H54 (cell line): ENCODE measurements at places on chromosomes 4 and X.

GRCh38 chrX:1392376-1393068, 609 bp upstream of the SLC25A6 start:
- DNase-seq = no peak

DNA sequence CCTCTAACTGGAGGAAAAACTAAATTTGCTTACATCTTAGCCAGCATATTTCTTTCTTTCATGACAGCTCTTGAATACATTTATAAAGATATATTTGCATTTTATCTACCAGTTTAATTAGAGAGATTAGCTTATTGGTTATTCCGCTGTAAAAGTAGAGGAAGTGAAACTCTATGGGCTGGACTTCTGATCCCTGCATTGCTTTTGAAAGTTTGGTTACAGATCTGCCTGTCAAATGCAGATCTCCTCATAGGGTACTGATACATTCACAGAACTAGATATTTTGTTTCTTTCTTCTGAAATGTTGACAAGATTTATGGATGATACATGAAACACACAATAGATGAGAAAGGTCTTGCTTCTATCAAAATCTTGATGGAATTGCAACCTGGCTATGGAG, 581.4 kb upstream of the AADAT start:
- no peak for DNase-seq

GRCh38 chr4:84484236-84484635, 14.9 kb downstream of the NKX6-1 start:
- no peak for DNase-seq

DNA sequence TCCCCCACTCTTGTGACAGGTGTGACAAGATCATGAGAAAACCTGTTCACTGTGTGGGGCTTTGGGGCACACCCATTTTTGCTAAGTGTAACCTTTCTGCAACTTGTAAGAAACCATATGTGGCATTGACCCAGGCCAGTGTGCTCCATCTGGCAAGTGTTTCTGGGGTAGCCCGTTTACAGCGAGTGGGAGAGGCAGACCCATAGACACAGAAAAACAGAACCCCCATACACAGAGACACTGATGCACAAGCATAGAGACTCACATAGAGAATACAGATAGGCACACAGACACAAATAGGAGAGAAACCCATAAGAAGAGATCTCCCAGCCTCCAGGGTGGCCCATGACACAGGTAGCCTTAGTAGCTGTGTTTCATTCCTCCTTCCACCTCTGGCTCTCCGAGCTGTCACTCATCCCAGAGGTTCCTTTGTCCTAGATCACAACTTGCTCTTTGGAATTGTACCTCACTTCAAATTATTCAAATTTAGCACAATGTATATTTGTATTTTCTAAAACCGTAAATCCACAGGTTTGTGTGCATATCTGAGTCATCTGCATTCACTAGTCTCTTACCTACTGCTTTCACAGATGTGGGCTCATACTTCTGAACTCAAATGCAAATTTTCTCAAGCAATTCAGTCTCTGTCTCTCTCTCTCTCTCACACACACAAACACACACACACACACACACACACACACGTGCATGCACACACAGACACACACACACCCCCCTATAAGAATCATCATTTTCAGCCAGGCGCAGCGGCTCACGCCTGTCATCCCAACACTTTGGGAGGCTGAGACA, 114.4 kb downstream of the SH3KBP1 start:
- no peak for DNase-seq

DNA sequence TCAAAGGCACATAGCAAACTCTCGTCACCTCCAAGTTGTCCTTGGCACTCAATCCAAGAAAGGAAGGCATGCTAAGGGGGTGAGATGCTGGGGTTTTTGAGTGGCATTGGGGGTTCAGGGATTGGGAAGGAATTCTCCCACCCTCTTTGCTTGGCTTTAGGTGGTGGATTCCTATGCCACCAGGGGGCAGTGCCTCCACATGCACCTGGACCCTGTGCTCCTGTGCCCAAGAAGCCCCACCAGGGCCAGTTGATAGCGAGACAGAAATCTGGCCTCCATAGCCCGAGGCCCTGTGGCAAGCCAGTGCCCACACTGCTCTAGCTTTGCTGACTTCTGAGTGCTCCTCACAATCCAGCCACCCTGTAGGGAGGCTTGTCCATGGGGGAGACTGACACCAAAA, 2.0 kb upstream of the FATE1 start:
- DNase-seq = peak; percentile 42

DNA sequence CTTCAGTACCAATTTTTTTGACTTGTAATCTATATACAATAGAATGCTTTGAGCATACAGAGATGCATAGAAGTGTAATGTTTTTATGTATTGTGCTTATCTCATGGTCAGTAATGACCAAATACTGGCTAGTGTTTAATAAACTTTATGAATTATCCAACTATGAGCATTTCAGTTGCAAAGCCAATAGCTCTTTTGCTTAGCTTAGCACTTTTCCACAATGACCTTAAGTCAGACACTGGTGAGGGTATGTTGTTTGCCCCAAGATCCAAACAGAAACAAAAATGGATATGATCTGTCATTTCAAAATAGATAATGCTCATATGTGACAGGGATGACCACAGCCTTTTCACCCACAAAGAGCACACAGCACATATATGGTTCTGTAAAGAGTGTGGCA, 393.0 kb downstream of the AFF2 start:
- DNase-seq = no peak

DNA sequence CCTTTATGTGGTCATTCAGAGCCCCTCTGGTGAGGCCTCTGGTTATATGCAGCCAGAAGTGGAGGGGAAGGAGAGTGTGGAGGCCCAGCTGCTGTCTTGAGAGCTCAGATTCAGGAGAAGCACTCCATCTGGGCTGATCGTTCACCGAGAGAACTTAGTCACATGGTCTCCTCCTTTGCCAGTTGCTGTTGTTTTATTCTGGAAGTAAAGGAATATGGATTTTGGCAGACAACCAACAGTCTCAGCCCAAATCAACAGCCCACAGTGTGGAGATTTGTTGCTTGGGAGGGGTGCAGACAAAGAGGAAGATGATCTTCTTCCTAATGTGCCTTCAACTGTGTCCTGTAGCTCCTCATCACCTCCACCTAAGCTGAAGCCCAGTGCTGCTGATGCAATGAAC, 355.4 kb downstream of the ANK2 start:
- no peak for DNase-seq

DNA sequence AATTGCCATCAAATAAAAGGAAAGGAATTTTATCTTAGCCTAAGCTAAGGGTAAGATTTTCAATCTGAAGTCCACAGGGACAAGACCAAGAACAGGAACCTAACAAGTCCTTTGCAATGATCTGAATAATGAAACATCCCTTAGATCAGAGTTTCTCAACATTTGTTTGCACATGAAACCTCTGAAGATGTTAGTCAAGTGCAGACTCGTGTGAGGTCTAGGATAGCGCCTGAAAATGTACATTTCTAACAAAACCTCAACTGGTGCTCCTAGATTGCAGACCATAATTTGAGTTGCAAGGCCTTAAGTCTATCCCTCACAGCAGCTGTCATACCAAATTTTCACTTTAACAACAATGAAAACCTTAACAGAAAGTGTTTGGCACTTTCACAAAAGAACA, 337.6 kb downstream of the DMD start:
- DNase-seq = no peak

GRCh38 chrX:106481341-106481740, 130.4 kb upstream of the RADX start:
- no peak for DNase-seq

GRCh38 chr4:104500442-104500841, 5.7 kb upstream of the CXXC4 start:
- no peak for DNase-seq

DNA sequence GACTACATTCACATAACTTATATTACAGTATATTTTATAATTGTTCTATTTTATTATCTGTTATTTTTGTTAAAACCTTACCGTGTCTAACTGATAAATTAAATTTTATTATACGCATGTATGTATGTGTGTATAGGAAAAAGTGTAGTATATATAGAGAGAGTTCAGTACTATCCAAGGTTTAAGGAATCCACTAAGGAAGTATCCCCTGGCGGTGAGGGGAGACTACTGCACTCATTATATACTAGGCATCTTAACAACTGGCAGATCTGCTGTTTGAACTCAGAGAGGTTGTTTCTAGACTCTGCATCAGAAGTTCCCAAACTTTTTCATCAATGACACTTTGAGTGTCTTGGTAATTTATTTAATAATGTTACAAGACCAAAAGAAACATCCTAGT, 70.9 kb downstream of the NDST4 start:
- no peak for DNase-seq

GRCh38 chrX:9739130-9739529, 26.5 kb downstream of the GPR143 start:
- no peak for DNase-seq

DNA sequence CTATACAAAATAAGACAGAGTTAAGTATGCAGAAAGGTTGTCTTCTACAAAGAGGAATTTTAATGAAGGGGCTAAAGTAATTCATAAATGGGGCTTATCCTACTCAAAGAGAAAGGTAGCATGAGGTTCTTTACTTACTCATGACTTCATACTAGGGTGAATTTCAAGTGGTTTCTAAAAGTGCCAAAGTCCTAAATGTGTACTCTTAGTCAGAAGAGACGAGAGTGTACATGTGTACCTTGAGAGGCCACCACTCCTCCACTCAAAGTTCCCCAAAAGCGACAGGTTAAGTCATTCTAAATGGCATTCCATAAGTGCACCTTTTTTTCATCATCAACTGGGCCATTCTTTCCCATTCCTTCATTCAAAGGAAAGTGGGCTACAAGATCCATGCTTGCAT, 21.9 kb downstream of the EDA2R start:
- no peak for DNase-seq

- no peak for DNase-seq
Observed at GRCh38 chr4:47560682-47561081, 75.6 kb downstream of the ATP10D start.

- DNase-seq = no peak
Observed at GRCh38 chr4:14117575-14118238, 490.2 kb upstream of the BOD1L1 start.

- DNase-seq = no peak
Observed at GRCh38 chr4:57083090-57083489, 27.1 kb downstream of the IGFBP7 start.

DNA sequence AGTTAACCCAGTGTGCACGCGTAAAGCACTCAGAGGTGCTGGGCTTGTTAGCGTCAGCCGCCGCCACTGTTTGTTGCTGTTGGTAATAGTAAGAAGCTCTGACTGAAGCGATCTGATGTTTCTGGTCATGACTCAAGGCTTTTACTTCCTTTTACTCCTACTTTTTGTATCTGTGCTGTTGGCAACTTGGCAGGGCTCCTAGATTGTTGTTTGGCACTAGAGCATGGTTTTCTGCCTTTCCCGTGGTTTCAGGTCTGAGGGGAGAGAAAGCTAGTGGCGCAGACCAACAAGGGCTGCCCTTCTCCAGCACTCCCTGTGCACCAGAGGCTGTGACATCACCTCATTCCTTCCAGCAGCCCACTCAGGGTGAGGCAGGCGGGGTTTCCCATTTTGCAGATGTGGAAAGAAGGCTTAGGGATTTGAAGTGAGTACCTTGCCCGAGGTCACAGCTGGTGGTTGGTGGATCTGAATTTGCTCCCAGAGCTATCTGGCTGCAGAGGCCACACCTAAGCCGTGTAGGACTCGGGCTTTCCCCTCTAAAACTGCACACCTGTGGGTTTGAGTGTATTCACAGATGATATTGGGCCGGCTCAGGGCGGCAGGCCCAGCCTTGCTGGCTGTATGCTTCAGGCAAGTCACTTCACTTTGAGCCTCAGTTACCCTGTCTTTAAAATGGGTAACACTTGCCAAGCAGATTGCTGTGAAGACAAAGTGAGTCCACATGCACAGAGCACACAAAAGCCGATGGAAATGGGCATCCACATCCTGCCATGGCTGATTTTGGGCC, 51.2 kb upstream of the TADA2B start:
- peak; percentile 69 for DNase-seq

DNA sequence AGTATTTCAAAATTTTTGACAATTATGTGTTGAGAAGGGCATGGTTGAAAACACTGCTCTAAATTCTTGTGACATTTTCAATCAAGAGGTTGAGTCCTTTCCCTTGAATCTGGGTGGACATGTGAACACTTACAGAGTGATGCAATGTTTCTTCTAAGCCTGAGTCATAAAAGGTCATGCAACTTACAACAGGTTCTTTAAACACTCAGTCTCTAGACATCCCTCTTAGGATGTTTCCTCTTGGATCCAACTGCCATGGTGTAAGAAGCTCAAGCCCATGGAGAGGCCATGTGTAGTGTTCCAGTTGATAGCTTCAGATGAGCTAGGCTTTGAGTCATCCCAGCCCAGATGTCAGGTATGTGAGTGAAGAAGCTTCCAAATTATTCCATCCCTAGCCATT, 232.2 kb upstream of the MAOA start:
- DNase-seq = no peak

DNA sequence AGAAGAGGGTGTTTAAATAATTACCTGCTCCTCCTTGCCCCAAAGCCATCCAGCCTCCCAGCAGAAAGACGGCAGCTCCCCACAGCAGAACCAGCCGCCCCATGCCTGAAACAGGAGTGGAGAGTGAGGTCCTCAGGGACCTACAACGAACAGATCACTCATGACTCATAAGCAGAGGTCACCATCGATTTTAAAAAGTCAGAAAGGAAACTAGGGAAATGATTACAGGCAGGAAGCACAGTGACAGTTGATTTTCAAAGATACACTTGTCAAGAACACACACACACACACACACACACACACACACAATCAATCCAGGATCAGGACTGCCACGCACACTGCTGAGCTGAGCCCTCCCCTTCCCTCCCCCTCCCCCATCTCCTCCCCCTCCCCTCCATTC, at the start of gene CRLF2:
Gene CRLF2, minus strand, starts transcription at position 118 of the 400 bp plus-strand sequence. Its CDS starts 15 bp downstream, at position 103.
- peak; percentile 26 for DNase-seq

- no peak for DNase-seq
Observed at GRCh38 chr4:159016593-159017024, 86.3 kb upstream of the RAPGEF2 start.
